DMS53 (cell line): ENCODE measurements at places on chromosomes 6 and 20.

GRCh38 chr6:169701311-169701953 lies 397 bp downstream of the WDR27 start:
- peak; percentile 58 for DNase-seq

DNA sequence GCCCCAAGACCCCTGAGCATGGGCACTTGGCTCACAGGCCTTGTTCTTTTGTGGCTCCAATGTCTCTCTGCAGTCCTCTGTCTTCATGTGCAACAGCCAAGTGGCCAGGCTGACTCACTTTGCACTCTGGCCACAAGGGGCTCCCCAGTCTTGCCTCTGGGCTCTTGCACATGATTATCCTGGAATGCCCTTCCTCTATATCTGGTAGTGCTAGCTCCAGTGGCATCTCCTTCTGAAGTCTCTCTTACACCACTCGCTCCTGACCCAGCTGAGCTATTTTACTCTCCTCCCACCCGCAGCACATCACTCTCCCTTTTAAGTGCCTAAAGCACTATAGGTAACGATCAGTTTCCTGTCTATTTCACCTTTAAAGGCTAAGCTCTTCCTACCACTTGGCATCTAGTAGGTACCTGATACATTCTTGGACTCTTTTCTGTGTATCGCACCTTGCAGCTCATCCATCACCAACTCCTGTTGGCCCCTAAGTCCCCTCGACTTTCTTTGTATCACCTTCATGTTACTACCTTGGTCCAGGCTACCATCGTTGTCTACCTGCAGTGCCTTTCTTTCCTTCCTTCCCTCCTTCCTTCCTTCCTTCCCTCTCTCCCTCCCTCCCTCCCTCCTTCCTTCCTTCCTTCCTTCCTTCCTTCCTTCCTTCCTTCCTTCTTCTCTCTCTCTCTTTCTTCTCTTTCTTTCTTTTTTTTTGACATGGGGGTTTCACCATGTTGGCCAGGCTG lies 211.9 kb upstream of the RNF24 start:
- DNase-seq = peak; percentile 53

- DNase-seq = no peak
Measured at GRCh38 chr6:96947055-96947454, 22.5 kb downstream of the KLHL32 start.

GRCh38 chr6:158861686-158862381 lies 42.7 kb upstream of the EZR start:
- peak; percentile 46 for DNase-seq

DNA sequence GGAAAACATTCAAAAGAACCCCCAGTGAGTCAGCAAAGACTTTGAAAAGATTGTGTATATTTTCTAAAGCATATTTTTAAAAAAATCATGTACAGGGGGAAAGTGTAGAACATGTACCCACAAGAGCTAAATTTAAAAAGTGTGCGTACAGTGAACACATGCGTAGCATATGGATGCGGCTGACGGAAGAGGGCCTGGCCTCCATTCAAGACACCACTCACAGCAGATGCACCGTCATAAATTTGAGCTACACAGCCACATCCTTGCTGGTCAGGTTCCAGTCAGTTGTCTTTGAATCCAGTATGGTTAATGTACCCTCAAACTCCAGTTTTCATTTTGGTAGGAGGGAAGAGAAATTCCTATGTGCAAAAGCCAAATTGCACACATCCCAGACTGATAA lies 54.3 kb upstream of the SPACA1 start:
- DNase-seq = no peak

- no peak for DNase-seq
Measured at GRCh38 chr6:14060971-14061370, 56.6 kb upstream of the CD83 start.

- no peak for DNase-seq
Measured at GRCh38 chr6:54618572-54618971, 228.0 kb upstream of the FAM83B start.

DNA sequence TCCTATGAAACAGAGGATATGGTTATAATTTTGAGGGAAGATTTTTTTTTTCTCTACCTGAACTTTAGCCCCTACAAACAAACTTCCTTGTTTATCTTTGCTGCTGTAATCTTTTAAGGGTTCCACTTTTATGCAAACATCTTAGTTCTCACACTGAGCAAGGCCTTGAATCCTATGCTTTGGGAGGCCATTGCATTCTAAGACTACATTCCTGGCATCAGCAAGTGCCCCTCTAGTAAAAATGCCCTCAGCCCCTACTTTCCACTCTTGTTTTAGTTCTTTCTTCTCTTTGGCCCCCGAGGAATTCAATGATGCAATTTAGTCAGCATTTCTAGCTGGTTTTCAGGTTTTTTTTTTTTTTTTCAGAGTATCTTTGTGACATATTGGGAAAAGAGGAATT lies 8.1 kb upstream of the AHI1 start:
- no peak for DNase-seq

- DNase-seq = no peak
Measured at GRCh38 chr6:159880412-159880975, 10.3 kb upstream of the MAS1 start.

GRCh38 chr20:8389381-8390036 lies 257.4 kb downstream of the PLCB1 start:
- DNase-seq = peak; percentile 72

- no peak for DNase-seq
Measured at GRCh38 chr20:63310265-63310991, 17.4 kb downstream of the COL20A1 start.

DNA sequence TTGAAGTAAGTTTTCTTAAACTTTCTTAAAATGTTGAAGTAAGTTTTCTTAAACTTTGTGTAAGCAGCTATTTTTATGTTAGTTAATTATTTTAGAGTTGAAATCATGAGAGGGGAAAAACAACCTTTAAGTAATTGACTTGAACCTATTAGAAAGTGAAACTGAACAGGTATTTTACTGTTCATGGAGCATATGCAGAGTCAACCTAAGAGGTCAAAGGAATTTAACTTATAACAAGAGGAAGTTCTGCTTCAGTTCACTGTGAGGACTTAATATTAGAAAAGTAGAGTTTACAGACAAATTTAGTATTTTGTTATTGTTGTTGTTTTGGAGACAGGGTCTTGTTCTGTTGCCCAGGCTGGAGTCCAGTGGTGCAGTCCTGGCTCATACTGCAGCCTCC lies 38.0 kb downstream of the CDYL start:
- DNase-seq = no peak

GRCh38 chr6:9139746-9140145 lies 704.4 kb upstream of the SLC35B3 start:
- DNase-seq = no peak

- no peak for DNase-seq
Measured at GRCh38 chr6:32815996-32816395, 806 bp downstream of the HLA-DOB start.

DNA sequence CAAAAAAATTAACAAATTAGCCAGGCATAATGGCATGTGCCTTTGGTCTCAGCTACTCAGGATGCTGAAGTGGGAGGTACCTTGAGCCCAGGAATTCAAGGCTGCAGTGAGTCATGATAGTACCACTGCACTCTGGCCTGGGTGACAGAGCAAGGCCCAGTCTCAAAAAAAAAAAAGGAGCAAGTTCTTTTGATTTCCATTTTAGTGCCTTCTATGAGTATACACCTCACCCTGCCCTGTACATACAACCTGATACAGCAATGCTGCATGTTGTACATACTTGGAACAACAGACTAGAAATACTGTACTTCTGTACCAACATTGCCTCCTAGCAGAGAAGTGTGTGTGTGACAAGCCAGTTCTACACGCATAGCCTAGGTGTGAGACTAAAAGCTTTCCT lies 97.3 kb upstream of the CARMIL1 start:
- peak; percentile 10 for DNase-seq

- peak; percentile 71 for DNase-seq
Measured at GRCh38 chr6:115838763-115839401, 221.8 kb downstream of the FRK start.

- no peak for DNase-seq
Measured at GRCh38 chr6:133972388-133972787, 19.4 kb downstream of the TBPL1 start.

DNA sequence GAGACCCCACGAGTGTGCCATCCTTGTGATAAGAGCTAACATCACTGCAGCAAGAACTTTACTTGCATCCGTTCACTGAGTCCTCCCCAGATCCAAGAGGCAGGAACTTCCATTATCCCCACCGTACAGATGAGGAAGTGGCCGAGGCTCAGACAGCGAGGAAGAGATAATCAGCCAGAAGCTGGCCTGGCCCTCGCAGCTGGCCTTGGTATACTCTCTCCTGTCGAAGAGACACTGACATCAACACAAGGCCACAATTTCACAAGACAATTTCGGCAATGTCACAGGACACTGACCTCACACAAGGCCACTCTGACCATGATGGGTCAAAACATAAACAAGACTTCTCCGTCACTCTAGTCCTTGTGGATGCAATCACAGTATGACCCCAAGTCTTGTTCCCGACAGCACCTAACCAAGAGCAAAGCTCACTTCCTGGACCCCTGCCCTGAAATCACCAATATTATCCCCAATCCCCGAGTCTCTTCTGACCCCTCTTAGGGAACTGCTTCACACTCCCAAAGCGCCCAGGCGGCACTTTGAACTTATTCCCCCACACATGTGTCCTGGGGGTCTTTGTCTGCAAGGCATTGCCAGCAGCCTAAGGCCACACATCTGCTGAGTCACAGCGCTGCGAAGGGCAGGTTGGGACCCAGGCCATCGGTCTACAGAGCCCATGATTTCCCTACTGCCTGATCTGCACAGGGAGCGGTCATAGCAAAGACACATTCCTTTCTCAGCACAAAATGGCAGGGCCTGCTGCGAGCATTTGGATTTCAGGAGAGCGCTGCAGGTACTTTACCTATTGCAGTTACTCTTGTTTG lies 14.8 kb upstream of the VAPB start:
- DNase-seq = no peak

DNA sequence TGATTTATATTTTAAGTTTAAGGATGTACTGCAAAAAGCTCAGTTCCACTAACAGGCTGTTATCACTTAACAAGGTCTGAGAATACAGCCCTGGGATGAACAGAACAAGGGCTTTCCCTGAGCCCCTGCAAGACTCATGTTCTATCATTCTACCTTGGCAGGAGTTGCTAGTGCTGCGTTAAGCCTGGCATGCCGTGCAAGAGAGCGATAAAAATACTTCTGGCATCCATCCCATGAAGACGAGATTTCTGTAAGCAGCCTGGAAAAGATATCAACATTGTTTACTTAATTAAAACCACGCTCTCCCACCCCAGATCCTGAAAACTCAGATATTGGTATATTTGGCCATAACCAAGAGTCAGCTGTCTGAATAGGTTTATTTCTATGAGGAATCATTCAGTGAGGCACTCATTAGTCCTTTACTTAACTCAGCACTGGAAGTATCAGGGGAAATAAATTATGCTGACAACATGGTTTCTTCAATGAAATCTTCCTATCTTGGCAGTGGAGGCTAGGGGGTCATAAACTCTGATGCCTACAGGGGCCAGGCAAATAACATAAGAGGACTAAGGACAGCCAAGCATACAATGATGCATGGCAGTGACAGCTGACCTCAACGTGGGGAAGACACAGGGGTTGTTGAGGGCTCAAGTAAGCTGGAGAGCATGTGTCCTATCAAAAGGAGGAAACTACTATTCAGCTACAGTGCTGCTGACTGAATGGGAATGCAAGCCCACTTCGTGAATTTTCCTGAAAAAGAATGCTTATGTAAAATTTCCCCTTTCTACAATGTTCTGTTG lies 37.6 kb upstream of the LYRM2 start:
- DNase-seq = no peak

DNA sequence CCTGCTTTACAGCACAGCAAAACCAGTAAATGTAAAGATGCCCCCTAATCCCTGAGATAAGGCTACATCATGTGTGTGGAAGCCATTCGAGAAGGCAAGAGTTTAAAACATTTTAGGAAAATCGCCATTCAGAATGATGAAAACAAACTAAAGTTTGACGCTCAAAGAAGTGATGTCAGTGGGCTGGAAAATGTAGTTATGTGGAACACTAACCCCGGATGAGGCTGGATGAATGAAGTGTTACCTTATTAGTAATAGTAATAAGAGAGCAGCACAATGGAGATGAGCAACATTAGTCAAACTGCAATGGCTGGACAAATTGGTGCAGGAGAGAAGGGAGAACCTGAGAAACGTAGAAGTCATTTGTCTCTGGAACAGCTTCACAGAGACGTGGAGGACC lies 130.7 kb upstream of the ARID1B start:
- no peak for DNase-seq

- no peak for DNase-seq
Measured at GRCh38 chr20:21520702-21521595, 7.1 kb upstream of the NKX2-2 start.

DNA sequence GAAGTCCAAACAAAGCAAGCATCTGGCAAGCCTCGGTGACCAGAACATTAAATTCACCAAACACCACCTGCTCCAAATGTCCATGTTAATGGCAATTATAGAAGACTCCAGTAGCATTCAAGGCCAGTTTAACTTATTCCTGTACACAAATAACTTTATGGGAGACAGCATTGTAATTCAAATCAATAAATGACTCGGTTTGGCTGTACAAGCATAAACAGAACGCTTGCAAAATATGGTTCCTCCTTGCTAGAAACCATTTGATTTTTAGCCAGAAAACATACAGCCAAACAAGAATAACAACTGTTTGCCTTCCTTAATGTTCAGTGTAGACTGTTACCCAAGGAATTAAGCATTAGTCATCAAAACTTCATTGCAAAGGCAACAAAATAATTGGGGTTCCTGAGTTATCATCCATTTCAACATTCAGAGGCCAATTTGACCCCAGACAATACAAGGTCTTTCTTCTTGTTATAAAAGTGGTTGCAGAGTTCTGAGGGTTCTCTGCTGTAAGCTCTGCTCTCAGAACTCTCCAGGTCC lies 125.1 kb downstream of the BFSP1 start:
- DNase-seq = no peak

DNA sequence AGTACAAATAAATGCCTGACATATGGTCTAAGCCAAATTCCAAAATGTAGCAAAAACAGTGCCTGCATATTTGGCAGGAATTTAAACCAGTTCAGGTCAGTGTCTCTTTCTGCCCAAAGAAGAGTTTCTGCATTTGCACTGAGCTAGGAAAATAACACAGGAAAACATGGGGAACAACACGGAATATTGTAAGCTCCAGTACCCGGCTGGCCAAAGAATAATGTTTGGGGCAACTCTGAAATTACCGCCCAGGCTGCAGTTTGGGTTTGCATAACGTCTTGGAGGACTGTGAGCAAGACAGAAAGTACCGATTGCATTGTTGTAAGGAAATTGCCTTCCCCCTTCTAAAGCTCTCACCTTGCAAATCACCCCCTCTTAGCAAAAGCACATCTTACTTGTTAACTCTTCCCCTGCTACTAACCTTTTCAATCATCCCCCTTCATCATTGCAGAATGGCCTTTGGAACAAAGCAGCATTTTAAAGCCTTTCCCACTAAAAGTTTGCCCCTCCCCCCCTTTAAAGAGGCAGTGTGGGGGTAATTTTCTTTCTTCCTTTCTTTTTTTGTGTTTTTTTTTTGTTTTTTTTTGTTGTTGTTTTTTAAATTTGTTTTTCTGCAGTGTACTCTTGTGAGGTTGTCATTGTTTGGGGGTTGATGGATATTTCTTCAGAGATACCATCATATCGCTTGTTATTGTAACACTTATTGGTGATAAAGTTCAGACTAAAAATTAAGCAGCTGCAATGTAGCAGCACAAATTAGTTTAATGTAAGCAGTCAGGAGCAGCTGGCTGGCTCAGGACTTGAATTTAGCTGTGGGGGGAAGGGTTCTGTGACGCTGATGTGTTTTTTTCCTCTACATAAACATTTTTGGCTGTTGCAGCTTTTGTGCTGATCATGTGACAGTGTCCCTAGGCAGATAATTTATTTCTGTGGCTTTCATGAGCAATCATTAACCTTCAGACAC lies 100.0 kb upstream of the CITED2 start:
- no peak for DNase-seq

GRCh38 chr6:167946007-167946406 lies 51.5 kb upstream of the KIF25 start:
- DNase-seq = no peak
